Activated effector memory CD4-positive, alpha-beta T cell treated with anti-CD3 and anti-CD28 coated beads, Interleukin-2, amount 50 U/mL, for 16 hours (primary cell): ENCODE measurements at places on chromosomes 7 and 10.

DNA sequence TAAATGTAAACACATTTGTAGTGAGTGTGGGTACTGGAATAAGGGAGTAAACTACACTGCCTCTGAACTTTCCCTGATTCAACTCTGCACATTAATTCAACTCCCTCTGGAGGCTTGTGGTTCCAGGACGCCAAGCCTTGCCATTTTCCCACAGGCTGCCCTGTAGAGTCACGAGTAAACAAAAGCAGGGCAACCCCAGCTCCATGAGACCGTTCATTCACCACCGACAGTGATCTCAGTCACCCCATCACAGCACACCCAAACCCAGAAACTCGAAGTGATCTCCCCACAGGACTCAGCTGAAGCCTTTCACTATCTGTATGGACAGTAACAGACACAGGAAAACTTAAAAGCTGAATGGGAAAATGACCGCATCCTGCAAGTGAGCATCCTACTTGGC, 218.8 kb upstream of the FRMD4A start:
- DNase-seq, result no peak

GRCh38 chr7:142385491-142386340, 127.9 kb upstream of the PRSS58 start:
- peak; percentile 71 for DNase-seq

DNA sequence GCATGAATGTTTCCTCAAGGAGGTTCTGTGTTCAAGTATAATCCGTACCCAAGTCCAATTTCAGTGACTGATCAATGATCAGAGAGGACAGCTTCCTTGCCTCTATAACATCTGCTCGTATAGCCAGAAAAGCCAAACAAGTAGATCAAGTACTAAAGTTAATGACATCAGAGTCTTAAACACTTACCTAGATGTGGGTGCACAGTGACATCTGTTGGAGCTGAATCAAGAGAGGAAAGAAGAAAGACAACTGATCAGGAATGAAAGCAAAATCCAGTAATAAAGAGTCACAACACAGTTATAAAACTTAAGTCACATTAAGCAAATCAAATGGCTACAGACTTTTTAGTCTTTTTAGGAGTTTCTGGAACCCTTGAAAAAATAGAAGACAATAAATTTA, 236.5 kb downstream of the RELN start:
- DNase-seq, result no peak

DNA sequence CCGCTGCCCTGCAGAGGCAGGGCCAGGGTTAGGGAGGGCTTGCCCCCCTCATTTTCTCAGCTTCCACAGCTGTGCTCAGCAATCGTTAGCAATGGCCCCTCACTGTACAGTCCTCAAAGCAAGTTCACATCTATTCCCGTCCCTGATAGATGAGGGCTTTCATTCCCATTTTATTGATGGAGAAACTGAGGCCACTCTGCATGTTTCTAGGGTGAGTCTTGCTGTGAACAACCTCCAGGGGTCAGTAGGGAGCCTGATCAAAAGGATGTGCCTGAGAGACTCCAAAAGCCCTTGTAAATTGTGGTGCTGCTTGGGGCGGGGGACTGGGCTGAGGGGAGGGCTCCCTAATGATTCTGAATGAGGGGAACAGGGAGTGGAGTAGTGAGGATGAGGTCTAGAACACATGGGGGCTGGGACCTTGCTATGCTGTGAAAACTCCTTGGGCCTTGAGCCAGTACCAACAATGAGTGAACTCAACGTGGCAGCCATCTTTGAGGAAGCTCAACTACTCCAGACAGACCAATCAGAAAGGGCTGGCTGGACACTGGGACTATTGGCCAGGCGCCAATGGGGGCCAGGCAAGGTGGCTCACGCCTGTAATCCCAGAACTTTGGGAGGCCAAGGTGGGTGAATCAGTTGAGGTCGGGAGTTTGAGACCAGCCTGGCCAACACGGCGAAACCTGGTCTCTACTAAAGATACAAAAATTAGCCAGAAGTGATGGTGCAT, 6.7 kb upstream of the GRIFIN start:
- DNase-seq, result no peak

DNA sequence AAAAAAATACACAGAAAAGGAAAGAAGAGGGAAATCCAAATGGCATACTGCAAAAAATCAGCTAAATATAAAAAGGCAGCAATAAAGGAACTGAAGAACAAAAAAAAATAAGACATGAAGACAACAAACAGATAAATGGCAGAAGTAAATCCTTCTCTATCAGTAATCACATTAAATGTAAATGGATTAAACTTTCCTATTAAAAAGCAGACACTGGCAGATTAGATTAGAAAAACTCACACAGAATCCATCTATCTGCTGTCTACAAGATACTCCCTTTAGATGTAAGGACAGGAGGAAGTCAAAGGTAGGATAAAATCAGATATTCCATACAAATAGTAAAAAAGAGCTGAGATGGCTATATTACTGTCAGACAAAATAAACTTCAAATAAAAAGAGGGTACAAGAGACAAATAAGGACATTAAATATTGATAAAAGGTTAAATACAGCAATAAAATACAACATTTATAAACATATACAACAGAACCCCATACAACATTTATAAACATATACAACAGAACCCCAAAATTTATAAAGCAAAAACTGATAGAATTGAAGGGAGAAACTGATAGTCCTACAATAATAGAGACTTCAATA, 51.4 kb downstream of the CFAP70 start:
- no peak for DNase-seq

DNA sequence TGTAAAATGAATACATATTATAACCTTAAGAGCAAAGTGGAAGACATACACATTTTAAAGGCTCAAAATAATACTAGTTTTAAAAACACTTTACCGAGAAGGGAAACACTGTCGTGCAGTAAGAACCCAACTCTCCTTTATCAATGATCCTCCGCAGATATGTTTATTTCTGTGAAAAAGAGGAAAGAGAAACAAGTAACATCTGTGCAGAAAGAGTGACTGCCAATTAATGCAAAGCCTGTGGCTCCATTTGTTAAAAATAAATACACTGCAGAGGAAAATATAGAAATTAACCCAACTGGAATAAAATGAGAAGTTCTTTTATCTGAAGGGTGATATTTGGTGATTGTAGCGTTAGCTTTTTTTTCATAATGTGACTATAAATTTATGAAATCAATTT, 62.7 kb downstream of the HGF start:
- DNase-seq, result no peak

DNA sequence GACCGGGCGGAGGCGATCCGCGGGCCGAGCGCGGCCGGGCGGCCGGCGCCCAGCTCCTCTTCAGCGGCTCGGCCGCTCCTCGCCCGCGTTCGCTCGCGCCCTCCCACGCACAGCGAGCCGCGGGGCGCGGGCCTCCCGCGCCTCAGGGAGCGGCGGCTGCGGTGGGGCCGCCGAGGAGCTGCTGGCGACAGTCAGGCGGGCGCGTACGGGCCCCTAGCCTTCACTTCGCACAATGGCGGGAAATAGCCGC, at the start of gene MCMBP:
TSS of gene MCMBP (minus strand) at position 234 of the 250 bp plus-strand sequence. CDS start 259 bp downstream, outside the sequence.
- no peak for DNase-seq
